ENCODE measurements at places on chromosomes 4 and X.

- peak; percentile 44 for DNase-seq
Observed at GRCh38 chrX:34629572-34629971, 27.5 kb downstream of the TMEM47 start.

- no peak for DNase-seq
Observed at GRCh38 chr4:76238236-76238635, 13.3 kb upstream of the FAM47E start.

- DNase-seq, result peak; percentile 42
Observed at GRCh38 chrX:24259544-24260240, 54.2 kb downstream of the SUPT20HL2 start.

GRCh38 chrX:13536551-13536950, 32.9 kb upstream of the EGFL6 start:
- peak; percentile 50 for DNase-seq

GRCh38 chrX:111410590-111411078, 1.4 kb downstream of the DCX start:
- DNase-seq, result no peak

DNA sequence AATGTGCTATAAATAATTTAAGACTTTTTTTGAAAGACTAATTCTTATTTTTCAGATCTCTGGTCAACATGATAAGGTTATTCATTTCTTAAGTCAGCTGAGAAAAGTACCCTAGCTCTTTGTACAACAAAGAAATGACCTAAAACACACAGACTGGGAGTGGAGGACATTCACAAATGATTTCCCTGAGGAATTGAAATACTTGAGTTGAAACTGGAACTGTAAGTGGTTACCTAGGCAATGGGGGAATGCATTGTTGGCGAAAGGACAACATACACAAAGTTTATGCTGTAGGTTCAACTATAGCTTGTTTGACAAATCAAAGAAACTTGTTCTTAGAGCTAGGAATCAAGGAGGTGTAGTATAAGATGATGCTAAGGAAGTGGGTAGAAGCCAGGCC, 915.5 kb downstream of the FAT4 start:
- no peak for DNase-seq

GRCh38 chr4:125489952-125490690, 175.4 kb downstream of the FAT4 start:
- no peak for DNase-seq

GRCh38 chr4:140289486-140289885, 84.0 kb upstream of the SCOC start:
- no peak for DNase-seq

GRCh38 chrX:20461002-20461401, 194.3 kb upstream of the RPS6KA3 start:
- no peak for DNase-seq

GRCh38 chrX:136162827-136163570, 15.7 kb downstream of the FHL1 start:
- peak; percentile 32 for DNase-seq

DNA sequence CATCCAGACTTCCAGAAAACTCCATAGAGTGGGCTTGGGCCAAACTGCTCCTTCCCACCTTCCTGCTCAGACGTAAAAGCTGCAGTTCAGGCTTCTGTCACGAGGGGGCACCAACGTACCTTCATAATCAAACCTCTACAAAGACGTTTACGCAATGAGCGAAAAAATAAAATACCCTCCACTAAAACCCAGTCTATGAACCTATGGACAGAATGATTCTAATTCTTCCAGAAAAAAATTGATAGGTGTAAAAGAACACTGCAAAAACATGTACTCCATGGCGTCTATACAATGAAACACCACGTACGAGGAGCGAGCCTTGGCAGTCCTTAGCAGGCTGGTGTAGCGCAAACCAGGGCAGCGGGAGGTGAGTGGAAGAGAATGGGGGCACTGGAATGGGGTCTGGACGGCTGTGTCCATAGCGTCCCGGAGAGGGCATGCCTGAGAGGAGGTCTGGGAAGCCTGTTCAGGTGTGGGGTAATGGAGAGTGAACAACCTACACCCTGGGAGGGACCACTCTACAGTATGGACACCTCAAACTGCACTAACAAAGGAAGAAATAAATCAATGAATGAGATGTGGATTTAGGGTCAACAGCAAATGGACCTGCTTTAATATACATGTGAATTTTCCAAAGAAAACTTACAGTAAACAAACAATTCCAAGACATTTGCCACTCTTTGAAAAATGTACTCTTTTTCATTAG, 14.4 kb upstream of the RAB40A start:
- DNase-seq, result peak; percentile 85

- DNase-seq, result no peak
Observed at GRCh38 chr4:40333921-40334352, 1.2 kb upstream of the CHRNA9 start.

DNA sequence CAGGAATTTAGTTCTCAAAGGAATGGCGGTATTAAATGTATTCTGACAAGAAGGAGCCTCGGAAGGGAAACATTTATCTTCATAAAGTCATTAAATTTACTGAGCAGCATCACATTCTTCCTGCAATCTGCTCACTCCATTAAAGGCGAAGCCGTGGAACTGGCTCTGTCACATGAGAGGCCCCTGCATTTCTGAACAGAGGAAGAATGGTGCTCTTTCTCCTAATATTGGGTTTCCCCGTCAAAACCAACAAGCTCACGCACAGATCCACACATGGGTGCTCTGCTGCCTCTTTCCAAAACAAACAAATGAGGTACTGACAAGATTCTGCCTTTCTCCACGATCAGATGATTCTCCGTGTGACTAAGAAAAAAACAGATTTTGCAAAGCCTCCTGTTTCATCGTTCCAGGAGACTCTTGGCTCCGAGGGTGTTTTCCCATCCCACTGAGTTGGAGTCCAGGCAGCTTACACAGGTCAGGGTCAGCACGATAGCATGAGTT, 191.2 kb downstream of the IDS start:
- DNase-seq, result peak; percentile 26

DNA sequence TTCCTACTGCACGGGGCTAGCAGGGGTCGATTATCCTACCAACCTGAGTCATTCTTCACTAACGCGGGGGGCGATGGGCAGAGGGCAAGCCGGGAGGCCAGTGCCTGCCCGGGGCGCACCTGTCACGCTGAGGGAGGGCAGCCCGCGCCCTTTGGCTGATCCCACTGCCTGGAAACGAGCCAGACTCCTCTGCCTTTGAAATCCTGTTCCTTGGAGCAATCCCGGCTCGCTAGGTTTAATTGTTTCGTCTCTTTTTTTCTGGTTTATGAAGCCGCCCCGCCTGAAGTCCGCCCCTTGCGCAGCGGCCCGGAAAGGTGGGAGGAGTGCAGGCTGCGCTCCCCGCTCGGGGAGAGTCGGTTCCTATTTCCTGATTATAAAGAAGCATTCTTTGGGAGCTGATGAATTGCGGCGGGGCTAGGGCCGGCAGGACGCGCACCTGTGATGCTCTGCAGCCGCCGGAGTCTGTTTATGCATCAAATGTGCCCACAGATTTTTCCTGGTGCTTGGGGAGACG, 484.2 kb downstream of the BCOR start:
- peak; percentile 62 for DNase-seq

DNA sequence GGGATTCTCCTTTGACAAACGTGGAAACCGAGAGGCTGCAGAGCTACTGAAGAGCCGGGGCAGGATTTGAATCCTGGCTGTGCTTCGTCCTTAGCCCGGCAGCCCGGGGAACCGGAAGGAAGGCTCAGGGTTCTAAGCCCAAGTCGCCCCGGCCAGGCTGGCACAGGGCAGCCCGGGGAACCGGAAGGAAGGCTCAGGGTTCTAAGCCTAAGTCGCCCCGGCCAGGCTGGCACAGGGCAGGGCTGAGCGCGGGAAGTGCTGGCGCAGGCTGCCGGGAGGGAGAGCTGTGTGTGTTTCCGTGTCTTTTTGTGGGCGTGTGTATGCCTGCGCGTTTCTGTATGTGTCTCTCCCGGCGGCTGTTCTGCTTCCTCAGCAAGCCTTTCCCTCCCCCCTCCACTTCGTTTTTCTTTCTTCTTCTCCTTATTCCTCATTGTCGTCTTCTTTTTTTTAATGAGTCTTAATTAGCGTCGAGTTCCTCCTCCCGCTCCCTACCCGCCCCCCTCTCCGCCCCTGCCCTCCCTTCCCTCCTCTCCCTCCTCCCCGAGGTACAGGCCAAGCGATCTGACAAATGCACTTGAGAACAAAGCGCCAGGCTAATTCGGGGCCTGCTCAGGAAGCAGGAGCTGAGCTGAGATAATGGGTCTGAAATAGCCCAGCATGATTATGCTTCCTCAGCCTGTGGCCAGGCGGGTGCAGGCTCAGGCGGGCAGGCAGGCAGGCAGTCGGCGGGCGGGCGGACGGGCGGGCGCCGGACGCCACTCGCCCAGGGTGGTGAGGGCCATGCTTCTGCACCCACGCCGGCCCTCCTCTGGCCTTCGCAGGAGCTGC, 65.9 kb downstream of the EFNB1 start:
- peak; percentile 60 for DNase-seq

DNA sequence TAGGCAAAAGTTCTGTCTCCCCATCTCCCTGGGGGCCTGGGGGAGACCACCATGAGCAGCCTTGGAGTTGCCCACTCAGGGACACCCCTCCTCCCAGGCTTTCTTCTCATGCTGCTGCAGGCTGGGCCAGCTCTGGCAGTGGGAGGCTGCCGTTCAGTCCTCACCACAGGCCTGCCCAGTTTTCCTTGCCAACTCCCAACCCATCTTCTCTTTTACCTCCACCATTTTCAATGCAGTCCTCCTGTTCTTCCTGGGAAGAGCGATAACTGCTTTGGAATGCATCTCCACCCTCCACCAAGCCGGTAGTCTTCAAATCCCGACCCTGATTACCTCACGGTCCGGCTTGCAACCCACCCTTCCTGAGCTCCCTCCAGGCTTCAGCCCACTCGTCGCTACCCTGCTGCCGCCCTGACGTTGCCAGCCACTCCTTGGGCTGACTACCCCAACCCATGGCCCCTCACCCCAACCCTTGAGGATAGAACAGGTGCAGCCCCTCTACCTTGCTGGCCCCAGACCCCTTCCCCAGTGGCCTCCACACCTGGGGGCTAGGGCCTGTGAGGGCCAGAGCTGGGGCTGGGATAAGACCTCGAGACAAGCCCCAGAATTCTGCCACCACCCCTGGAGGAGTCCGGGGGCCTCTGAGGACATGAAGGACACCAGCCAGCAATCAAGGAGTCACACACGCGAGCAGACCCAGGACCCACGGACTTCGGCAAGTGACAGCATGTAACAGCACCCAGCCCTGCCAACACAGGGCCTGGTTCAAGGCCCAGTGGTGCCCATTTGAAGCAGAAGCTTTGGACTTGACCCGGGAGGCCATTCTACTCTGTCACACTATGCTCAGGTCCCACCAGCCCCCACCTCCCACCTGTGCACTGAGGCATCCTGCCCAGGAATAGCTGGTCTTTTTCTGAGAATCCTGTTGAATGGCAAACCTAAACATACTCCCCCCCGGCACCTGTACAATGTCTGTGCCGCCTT, 9.2 kb downstream of the WDR1 start:
- DNase-seq, result no peak

DNA sequence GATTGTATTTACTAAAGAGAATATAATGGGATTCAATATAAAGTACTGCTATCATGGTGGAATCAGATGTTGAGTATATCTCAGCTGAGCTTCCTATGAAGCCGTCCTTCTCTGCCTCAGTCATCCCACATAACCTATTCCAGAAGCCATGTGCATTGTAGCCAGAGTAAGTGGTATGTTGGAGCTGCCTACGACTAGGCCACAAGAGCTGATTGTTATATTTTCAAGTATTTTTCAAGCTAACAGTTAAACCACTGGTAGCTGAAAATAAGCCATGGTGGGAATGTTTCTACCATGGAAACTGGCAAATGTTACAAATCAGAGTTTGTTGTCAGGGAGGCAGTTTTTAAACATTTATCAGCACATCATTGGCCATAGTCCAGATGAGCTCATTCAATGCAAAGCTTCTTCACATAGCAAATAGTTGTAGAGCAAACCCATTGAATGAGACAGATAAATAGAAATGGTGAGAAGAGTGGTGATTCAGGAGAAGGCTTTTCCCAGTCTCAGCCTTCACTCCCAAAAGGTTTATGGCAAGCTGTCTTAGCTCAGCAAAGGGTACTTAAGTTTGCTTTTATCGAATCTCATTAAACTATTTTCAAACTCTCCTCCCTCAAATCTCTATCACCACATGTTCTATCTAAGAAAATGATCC, 436.4 kb downstream of the PCDH19 start:
- no peak for DNase-seq

- DNase-seq, result no peak
Observed at GRCh38 chr4:23900636-23901035, 10.8 kb upstream of the PPARGC1A start.

DNA sequence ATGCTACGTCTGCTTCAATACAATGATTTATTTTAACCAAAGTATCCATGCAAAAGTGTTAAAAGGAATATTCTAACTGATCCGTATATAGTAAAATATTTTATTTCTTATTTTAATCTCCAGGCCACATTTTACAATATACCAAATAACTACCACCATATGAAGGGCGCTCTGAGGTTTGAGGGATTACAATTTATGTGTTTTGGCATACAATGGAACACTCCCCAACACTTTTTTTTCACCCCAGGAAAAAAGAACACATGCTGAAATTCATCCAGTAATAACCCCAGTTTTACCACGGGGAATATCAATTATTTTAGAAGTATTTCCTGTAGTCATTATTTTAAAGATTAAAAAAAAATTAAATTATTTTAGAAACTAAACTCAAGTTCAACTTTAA, 65.4 kb downstream of the APBB2 start:
- DNase-seq, result no peak

DNA sequence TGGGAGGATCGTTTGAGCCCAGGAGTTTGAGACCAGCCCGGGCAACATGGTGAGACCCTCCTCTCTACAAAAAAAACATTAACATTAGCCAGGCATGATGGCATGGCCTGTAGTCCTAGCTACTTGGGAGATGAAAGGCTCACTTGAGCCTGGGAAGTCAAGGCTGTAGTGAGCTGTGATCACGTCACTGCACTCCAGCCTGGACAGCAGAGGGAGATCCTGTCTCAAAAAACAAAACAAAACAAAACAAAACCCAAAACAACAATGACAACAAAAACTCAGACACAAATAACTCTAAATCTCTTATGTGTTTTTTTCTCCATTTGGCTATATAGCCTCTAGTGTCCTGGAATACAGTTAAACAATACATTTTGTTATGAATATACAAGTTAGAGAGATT, 127.3 kb upstream of the STK26 start:
- DNase-seq, result no peak

- DNase-seq, result no peak
Observed at GRCh38 chr4:56342746-56343145, 44.5 kb downstream of the AASDH start.

GRCh38 chrX:53088136-53088974, 5.6 kb upstream of the KANTR start:
- DNase-seq, result peak; percentile 88

DNA sequence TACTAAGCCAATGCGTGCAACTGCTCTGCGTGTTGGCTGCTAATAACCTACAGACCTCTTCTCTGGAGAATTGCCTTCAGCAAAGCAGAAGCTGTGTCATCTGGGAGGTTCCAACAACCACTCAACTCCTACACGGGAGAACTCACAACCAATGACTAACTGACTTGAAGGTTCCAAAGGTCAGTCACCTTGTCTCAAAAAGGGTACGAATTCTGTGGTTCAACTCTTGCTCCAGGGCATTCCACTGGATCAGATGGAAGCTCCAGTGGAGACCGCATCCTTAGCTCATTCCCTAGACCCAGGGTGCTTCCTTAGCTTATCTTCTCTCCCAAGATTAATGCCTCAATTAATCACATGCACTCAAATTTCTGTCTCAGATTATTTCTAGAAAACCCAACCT, 222.7 kb downstream of the CHIC2 start:
- no peak for DNase-seq

GRCh38 chr4:66489783-66490452, 819.6 kb upstream of the EPHA5 start:
- DNase-seq, result no peak

- DNase-seq, result no peak
Observed at GRCh38 chr4:177214935-177215334, 94.7 kb upstream of the NEIL3 start.
